GM12891 (cell line): ENCODE measurements at places on chromosomes 13 and 19.

DNA sequence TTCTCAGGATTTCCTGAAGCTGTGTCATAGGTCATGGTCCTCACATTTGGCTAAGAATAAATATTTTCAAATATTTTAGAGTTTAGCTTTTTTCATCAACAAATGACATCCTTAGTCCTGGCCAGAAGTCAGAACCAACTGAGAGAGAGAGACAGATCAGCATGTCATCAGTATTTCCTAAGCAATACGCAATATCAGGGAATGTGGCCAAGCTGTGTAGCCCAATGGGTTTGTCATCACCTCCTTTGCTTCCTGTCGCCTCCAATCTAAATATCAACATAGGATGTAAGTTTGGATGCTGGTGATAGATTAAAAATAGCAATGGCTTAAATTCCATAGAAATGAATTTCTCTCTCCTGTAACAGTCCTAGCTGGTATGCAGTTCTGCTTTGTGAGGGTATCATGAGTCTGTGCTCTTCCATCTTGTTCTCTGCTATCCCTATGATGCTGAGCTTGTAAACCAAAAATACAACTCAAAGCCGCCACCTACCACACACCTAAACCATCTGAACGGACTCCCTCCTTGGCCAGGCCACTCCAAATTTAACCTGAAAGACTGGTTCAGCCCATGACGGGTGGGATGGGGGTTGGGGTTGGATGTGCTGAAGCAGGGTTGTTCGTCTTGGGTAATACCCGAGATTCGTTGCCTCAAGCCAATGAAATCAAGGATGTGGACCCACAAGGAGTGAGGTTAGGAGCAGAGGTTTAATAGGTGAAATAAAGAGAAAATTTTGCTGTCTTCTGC is 10.0 kb upstream of the IGSF23 start:
- no peak for DNase-seq

- peak; percentile 95 for DNase-seq
Observed at GRCh38 chr19:8208922-8209461, at the start of gene CERS4. Gene CERS4, plus strand, starts transcription at chr19:8209370. Its CDS starts 41,707 bp downstream, at chr19:8251077.

DNA sequence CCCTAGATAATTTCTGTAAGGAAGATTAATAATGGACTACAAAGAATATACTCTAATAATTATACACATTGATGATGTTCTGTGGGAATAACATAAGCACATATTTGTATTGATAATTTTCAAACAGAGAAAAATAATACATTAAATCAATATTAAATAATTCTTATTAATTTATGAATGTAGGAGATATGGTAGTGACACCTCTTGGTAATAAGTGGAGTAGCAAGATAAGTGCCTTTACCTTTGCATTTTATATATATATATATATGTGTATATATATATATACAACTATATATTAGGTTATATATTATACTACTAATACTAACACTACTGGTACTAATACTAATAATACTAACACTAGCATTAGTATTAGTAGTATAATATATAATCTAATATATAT is 905.8 kb downstream of the SLITRK1 start:
- DNase-seq = no peak

DNA sequence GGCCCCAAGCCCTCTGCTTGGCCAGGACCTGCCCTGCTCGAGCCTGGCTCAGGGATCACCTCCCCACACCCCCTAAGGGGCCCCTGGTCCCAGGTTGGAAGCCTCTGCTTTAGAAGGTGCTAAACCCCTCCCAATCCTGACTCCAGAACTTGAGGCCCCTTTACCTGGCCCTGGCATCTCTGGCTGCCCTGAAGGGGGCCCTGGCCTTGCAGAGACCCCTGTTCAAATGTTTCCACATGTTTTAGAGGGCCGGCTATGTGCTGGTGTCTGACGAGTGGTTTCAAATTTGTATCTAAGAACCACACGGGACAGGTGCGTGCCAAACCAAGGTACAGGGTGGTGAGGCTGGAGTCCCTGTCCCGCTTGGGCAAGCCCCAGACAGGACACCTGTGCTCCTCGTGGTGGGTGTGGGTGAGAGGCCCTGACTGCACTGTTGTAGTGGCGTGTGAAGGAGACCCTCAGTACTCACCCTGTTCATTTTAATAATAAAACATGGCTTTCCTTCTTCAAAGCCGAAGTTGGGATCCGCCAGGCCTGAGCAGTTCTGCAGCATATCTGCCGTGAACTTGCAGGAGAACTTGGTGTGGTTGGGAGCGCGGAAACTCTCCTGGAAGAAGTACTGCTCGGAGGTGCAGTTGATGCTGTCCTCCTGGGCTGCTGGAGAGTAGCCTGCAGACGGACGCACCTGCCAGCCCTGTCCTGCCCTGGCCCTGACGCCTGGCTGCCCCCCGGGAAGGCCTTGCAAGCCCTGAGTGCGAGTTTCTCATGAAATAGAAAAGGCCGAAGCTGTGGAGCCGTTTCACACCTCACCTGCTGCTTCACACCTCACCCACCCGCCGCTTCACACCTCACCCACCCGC is 5.4 kb downstream of the ATP4B start:
- DNase-seq = no peak

- no peak for DNase-seq
Observed at GRCh38 chr13:87777387-87777786, 106.2 kb downstream of the SLITRK5 start.

DNA sequence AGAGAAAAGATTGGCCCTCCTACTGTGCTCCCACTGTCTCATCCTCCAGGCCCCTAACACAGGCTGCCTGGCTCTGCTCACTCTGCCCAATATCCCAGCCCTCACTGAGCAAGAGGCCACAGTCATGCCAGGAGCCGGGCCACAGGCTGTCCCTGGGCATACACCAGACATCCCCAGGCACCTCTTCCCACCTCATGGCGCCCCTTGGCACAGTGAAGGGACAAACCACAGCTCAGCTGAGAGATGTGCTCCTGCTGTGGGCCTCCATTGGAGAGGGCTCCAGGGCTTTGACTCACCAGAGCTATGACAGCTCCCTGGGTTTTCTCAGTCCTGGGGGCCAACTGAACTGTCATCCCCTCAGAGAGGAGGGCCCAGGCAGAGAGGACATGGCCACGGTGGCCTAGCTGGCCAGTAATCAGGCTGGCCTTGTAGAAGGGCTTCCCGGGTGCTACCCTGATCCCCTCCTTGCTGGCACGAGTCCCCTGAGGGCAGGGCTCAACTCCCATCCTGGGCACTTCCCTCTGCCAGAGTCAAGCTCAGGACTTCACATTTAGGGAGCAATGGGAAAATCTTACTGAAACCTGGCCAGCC is 220.9 kb downstream of the TUBA3C start:
- no peak for DNase-seq

GRCh38 chr19:33679696-33680095 is 57.9 kb downstream of the CHST8 start:
- DNase-seq = no peak

GRCh38 chr13:73967397-73968165 is 166.6 kb downstream of the KLF12 start:
- peak; percentile 4 for DNase-seq

- DNase-seq = no peak
Observed at GRCh38 chr19:38632476-38633213, 13.7 kb downstream of the EIF3K start.

DNA sequence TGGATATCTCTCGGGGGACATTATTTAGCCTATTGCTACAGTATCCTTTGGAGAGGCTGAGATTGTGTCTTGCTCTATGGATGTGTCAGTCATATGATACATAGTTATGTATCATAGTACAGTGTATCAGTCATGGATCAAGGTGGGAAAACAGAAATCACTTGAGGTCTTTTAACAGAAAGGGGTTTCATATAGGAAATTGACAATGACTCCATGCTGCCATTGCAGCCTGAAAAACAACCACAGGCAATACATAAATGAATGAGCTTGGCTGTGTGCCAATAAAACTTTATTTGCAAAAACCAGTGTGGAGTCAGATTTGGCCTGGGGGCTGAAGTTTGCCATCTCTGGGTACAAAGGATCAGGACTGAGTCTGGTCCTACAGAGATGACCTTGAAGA is 35.4 kb downstream of the COLGALT1 start:
- no peak for DNase-seq

GRCh38 chr19:19033176-19033425 is 216 bp downstream of the SUGP2 start:
- DNase-seq = no peak

GRCh38 chr19:41915021-41915775 is 13.1 kb downstream of the ERFL start:
- DNase-seq = no peak

DNA sequence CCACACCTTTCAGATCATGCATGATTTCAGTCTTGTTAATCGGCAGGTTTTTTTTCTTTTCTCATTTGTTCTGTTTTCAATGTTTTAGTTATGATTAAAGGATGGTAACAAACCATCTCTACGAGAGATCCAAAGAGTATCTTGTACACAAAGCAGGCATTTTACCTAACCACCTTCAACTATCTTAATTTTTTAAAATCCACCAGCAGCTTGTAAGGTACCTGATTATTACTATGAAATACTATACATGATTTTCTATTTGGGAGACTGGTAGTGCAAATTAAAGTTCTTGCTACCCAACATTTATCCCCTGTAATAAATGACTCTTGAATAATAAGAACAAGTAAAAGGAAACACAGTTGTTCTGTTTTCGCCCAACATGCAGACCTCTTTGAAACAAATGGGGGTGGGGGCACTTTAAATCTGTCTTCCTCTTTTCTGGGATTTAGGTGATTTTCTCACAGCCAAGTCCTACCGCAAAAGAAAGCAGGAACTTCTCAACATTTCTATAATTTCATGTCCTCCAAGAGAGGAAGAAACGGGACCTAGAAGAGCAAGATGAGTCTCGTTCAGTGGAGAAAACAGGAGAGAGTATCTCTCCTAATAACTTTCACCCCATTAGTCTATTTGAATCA is 3.6 kb downstream of the POU4F1 start:
- no peak for DNase-seq

- DNase-seq = no peak
Observed at GRCh38 chr19:13212759-13213330, 62.6 kb downstream of the IER2 start.

DNA sequence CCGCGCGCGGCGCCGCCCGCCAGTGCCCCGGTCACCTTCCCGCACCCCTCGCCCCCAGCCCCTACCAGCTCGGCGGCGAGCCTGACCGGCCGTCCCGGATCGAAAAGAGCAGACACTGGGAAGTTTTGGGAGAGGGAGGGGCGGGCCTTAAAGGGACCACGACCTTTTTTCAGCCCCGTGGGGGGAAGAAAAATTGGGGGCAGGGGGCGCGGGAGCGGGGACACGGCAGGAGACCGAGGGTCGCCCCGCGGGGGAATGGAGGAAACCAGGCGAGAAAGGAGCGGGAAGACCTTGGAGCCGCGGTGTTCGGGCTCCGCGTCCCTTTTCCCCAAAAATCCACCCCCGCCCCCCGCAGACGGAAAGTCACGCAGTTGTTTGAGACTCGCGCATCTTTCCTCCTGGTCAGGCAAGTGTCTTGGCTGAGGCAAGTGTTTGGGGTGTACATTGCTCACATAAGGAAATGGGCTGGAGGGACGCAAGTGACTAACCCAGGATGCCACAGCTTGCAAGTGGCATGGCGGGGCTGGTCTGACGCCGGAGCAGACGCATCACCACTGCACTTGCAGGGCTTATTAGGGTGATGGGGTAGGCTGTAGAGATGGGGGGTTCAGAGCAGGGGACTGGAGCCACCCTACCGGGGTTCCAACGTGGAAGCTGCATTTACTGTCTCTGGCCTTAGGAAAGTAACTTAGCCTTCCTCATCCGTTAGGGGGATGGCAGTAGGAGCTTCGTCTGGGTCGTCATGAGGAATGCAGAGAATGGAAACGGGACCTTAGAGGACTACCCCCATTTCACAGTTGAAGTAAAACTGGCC is 2.7 kb upstream of the HNRNPL start:
- DNase-seq = no peak

- DNase-seq = peak; percentile 50
Observed at GRCh38 chr19:6532244-6532999, 1.6 kb downstream of the TNFSF9 start.

DNA sequence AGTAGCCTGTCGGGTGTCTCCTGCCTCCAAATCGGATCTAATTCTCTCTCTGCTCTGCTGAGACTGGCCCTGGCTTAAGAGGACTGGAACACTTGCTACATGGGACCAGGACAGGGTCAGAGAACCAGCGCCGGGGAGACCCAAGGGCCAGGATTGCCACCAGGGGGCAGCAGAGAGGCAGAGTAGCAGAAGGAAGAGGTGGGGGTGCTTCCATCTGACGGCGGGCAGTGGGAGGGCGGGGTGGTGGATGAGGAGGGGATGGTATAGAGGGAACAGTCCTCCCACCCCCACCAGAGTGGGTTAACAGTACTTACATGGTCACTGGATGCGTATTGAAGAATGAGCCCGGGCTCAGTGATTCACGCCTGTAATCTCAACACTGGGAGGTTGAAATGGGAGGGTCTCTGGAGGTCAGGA is 11.9 kb downstream of the SELENOW start:
- DNase-seq = peak; percentile 70

DNA sequence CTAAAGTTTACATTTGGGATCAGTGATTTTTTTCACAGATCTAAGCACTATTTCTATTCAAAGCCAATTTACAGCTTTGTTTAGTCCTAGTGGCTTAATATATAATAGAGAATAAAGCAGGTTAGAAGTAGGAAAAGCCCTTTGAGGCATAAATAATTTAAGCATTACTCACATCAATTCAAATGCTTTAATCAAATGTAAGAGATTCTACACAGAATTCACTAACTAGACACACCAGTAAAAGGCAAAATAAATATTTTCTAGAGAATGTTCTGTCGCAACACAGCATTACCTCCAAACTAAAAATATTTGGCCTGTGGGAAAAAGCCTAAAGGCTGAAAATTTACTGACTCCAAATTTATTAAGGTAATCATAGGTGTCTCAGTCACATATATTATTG is 31.3 kb downstream of the KCTD12 start:
- DNase-seq = no peak

GRCh38 chr19:1507763-1508506 is 4.9 kb downstream of the ADAMTSL5 start:
- DNase-seq = peak; percentile 87

- no peak for DNase-seq
Observed at GRCh38 chr19:38503077-38503410, 69.6 kb downstream of the RYR1 start.

GRCh38 chr13:107886118-107886517 is 329.2 kb downstream of the LIG4 start:
- no peak for DNase-seq

DNA sequence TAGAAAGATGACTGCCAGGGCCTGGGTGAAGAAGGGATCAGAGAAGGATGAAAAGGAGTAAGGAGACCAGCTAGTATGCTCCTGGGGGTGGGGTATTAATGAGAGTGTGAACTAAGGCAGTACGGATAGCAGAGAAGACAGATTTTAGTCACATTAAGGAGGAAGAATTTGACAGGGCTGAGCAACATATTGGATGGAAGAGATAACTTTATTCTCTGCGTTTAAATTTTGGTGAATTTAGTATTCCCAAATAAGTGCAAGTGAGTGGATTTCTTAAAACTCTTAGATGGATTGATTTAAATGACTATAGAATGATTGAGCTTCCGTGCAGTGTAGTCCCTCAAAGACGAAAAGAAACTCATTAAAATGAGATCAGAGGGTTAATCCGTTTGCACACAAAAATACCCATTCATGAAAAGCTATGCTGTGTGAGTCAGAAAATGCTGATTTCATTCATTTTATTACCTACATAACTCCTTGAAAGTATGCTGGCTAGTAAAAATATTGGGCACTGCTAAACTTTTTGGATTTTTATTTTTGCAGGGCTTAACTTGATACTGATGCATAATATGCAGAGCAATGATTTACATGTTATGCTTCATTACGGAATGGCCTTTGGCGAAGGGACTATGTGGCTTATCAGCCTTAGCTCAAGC is 54.1 kb downstream of the WDFY2 start:
- DNase-seq = no peak

- DNase-seq = no peak
Observed at GRCh38 chr19:34274827-34275625, 20.7 kb downstream of the GARRE1 start.
